WTC11 (cell line): ENCODE measurements at places on chromosomes 5 and 9.

GRCh38 chr9:128081056-128081455 lies 13.0 kb downstream of the SLC25A25 start:
- DNase-seq: no peak

DNA sequence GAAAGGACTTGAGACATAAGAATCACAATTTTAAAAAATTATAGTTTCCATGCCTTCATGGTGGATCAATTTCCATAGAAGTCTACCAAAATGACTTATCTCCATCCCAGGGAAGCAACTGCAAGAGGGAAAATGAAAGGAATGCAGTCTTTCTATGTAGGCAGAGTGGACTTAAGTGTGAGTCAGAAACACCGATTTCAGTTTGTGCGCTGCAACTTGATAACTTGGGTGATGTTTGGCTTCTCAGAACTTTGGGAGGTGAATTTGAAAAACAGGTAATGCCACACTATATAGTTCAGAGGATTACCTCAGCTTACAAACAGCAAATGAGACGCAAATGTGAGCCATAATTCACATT lies 708 bp upstream of the CSNK1G3 start:
- DNase-seq: no peak

DNA sequence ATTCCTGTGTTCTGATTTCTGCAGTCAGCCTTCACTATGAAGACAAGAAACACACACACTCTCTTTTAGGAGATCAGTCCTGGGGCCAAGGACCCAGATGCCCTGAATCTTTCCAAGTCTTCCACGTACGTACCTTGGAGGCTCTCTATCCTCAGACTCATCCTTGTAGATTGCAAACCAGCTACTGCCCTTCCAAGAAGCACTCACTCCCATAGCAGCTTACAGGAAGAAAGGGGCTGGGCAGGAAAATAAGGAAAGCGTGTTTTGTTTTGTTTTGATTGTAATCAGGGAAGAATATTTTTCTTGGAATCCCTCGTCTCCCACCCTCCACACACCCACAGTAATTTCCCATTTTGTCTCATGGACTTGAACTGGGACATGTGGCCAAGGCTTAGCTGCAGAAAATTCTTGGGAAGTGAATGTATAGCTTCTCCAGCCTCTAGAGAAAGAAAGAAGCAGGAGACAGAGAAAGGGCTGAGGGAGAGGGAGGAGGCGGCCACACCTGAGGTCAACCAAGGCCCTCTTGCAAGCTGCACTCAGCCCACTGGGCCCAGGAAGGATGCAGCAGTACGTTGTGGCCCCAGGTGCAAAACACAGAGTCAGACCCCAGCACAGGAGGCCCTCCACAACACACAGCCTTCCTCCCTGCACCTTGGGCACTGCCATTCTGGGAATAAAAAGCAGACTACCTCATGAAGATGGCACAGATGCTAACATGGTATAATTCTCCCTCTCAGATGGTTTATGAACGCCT lies 29.9 kb downstream of the IRX2 start:
- DNase-seq: no peak

DNA sequence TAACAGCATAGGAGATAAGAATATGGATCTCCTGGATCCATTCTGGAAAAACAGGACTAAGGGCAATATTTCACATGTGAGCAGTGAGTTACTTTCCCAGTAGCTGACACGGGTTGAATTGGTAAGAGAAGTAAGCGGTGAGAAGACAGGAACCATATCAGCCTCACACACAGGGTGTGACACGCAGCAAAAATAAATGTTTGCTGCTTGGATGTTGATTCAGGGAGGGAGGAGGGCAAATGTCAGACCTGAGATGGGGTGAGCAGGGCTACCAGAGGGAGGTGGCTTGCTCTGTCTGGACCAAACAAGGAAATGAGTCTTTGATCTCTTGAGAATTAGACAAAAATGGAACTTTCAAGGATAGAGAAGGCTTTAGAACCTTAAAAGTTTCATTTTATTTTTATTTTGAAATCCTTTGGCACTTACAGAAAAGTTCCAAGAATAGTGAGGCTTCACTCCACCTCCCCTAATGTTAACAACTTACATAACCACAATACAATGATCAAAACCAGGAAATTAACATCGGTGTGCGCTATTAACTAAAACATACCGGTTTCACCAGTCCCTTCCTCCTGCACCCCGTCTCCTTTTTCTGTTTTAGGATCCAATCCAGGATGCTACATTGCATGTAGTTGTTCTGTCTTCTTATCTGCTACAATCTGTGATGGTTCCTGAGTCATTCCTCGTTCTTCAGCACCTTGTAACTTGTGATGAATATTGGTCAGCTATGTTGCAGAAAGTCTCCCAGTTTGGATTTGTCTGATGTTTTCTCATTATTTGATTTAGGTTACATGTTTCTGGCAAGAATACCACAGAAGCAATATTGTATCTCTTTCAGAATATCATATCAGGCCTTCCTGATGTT lies 20.5 kb upstream of the ARHGEF28 start:
- DNase-seq: no peak

DNA sequence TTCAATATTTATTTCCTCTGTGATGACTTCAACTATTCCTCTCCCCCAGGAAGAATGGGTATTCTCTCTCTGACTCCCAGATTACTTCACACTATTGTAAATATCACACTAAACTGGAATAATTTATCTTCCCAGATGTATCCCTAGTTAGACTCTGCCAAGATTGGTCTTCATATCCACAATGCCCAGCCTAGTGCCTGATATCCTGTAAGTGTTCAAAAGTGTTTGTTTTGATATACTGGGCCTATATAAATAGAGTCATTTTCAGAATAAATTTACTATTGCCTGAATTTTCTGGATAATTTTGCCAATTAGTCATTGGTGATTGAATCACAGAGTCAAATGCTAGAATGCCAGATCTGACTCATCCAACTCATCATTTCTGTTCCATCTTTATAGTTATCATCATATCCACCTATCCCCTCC lies 143.7 kb upstream of the TNC start:
- DNase-seq: no peak
